ENCODE measurements at places on chromosomes 13 and 19. TPM values are rescaled to one million over a fixed set of nuclear protein-coding genes. Genes with fewer than 3 reads are reported as not detected.

GRCh38 chr19:4879041-4879440, 11.6 kb upstream of the PLIN3 start:
- DNase-seq, result no peak

DNA sequence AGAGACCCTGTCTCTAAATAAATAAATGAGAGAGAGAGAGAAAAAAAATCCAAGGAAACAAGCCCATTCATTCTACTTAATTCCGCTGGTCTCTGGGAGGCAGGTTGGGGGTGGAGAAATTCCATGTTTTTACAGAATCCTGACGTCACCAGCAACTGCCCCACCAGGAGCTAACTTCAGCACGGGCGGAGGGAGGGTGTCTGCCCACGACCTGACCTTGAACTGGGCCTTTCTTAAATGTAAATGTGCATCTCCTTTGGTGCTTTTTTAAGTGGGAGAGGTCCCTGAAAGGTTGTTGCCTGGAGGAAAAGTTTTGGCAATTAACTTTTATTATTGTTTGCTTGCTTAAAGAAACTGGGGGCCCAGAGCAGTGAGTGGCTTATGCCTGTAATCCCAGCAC, 15.5 kb downstream of the KLF2 start:
- no peak for DNase-seq

DNA sequence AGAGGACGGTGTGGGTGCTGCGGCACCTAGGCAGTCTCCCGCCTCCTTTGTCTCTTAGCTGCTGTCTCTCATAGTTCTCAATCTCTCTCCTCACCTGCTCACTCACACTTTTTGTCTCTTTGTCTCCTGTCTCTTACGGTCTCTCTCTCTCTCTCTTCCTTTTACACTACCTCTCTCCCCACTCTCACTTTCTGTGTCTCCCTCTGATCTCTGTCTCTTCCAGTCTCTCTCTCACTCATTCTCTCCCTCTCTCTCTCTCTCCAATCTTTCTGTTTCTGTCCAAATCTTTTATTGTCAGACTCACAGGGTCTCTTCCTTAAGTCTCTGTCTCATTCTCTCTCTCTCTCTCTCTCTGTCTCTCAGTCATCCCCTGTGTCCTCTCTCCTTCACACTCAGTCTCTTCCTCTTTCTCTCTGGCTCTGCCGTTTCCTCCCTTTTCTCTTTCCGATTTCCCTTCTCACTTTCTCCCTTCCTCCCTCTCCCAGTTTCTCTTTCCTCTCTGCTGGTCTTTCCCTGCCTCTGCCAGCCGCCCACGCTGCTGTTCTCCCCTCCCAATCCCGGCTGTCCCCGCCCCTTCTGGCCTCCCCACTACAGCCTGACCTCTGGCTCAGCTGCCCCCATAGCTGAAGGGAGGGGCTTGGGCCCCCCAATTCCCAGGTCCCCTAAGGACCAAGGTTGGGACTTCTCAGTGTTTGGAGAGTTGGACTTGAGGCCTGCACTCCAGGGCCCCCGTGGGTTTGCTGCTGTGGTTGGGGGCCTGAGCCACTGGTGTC, at the start of gene PLEKHA4:
Gene PLEKHA4, minus strand, starts transcription at position 504 of the 773 bp plus-strand sequence. CDS start 997 bp downstream, outside the sequence.
- no peak for DNase-seq

F2RL3 gene
- total RNA-seq, result 1.6 TPM

- DNase-seq, result peak; percentile 63
Measured at GRCh38 chr13:98189841-98190505, 12.9 kb upstream of the RNF113B start.

ZNF730 gene
- 0.08 TPM for total RNA-seq

- no peak for DNase-seq
Measured at GRCh38 chr13:77919246-77919920, 752 bp upstream of the EDNRB start.

Measured in liver (tissue), 10 donors.